ENCODE measurements at places on chromosomes 7 and 10.

DNA sequence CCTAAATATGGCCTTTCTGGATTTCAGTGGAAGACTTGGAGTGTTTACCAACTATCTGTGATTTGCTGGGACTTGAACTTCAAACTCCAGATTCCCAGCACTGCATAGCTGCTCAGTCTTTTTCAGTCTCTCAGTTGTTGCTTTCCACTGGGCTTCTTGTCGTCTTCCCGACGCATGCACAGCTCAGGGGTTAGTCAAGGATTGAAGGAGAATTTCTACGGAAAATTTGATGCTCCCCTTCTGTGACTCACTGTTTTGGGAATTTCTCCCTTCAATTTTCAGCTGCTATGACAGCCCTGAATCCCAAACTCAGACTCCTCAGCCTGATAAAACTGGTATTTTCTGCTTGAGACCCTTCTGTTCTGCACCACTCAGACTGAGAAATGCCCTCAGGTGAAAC, 91.7 kb downstream of the CYP26A1 start:
- no peak for DNase-seq

DNA sequence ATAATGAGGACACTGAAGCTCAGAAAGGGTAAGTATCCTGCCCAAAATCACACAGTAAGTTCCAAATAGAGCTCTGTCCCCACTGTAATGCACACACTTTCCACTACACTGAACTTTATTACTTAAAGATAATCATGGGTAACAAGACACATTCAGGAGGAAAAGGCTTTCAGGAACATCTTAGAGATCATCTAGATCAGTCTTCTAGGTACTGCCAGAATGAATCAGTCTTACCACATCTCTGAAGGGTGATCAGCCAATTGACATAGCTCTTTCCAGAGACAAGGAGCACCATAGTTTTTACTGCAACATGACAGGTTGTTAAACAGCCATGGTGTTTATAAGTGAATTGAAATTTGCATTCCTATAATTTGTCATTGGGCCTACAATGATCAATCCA, 5.4 kb upstream of the HERPUD2 start:
- no peak for DNase-seq

- DNase-seq: no peak
Measured at GRCh38 chr10:104923501-104923900, 282.4 kb downstream of the SORCS3 start.

- no peak for DNase-seq
Measured at GRCh38 chr10:53638006-53638405, 865.4 kb upstream of the MBL2 start.

- no peak for DNase-seq
Measured at GRCh38 chr10:124481717-124482116, 20.1 kb downstream of the LHPP start.

DNA sequence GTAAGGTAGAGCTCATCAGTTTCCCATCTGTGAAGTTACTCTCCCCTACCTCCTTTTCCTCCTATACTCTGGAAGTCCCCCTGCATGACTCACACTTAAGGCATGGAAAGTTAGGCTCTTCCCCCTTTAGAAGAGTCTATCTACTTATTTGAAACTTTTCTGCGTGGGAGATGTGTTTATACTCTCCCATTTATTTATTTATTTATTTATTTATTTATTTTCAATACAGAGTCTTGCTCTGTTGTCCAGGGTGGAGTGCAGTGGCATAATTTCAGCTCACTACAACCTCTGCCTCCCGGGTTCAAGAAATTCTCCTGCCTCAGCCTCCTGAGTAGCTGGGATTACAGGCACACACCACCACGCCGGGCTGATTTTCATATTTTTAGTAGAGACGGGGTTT, 107.5 kb upstream of the JCAD start:
- DNase-seq: no peak

GRCh38 chr7:99133766-99134564, 9.9 kb downstream of the SMURF1 start:
- DNase-seq: no peak

GRCh38 chr10:81759111-81759510, 115.9 kb upstream of the NRG3 start:
- DNase-seq: no peak
